ENCODE measurements at places on chromosomes 2 and 18.

DNA sequence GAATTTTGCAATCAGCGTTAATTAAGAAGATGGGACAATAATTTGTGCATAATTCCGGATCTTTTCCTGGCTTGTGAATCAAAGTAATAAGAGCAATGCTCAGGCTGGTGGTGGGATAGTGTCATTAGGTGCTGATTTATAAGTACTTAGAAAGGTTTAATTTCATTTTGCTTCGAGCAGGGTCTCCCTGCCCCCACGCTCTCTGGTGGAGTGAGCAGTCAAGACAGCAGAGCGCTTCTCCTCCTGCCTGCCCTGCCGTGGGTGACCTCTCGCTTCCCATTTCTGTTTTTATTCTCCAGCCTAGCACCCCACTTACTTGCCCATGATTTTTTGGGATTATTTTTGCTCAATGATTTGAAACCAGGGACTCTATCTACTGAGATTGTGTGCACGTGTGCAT lies 7.1 kb downstream of the ASB18 start:
- DNase-seq = no peak

DNA sequence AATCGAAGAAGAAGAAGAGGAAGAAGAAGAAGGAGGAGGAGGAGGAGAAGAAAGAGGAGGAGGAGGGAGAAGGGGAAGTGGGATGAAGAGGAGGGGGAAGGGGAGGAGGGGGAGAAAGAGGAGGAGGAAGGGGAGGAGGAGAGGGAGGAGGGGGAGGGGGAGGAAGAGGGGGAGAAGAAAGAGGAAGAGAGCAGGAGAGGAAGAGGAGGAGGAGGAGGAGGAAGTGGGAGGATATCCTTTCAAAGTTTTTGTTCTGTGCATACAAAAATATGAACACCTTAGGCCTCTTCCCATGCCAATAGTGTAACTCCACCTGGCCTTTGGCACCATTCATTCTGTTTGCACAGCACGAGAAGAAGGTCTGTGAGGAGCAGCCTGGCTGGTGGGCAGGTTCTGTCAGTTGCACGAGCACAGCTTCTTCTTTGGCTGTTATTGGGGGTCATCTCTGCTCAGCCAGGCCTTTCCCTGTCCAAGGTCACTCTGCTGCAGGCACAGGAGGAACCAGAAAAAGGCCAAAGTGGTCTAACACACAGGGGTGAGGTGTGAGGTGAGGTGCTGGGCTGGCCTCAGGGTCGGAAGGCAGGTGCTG lies 25.8 kb upstream of the PLB1 start:
- DNase-seq = no peak

DNA sequence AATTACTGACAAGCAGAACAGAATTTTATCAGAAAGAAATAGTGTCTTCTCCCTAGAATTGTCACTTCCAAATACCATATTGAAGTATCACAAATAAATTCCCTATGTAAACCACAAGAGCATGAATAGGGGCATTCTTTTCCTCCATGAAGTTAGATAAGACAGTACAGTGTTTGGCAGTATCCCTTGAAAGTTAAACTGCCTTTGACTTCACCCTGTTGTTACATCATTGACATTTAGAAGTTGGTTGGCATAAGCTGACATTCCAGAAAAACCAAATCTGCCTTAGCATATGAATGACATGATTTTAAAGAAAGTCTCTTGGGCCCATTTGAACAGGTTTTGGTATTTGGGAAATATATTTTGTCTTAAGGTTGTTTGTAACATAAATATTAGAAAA lies 50.2 kb upstream of the OSR1 start:
- DNase-seq = no peak

DNA sequence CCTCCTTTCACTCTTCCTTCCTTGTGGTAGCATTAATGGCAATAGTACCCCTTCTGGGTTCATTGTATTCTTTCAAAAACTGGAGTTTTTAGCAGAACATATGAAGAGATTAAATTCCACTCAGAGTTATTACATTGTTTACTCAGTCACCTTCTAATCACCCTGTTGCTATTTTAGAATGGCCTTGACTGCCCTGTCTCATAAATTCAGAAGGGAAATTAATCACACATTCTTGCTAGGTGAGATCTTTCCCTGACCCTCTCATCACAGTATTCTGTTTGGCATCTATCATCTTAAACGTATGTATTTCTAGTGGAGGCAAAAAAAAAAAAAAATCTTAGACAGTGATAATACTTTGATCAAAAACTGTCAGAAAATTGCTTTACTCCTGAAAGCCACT lies 760.4 kb downstream of the ADCYAP1 start:
- DNase-seq = no peak

- DNase-seq = no peak
Observed at GRCh38 chr2:159131914-159132281, 154.6 kb downstream of the WDSUB1 start.

DNA sequence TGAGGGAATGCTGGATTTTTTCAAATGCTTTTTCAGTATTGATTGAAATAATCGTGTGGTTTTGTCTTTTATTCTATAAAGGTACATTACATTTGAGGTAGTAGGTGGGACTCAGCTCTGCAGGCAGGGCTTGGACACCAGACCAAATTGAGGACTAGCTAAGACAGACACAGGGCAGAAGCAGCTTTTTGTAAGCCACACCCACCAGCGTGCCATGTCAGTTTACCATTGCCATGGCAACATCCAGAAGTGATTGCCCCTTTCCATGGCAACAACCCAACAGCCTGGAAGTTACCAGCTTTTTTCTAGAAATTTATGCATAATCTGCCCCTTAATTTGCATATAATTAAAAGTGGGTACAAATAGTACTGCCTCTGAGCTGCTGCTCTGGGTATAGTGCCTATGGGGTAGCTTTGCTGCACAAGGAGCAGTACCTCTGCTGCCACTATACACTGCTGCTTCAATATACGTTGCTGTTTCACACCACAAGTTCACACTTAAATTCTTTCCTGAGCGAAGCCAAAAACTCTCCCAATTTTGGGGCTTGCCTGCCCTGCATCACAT lies 23.6 kb upstream of the VWA3B start:
- no peak for DNase-seq

- no peak for DNase-seq
Observed at GRCh38 chr2:129849559-129850160, 129.8 kb upstream of the RAB6C start.

GRCh38 chr2:69084492-69084891 lies 71.5 kb downstream of the ANTXR1 start:
- DNase-seq = no peak
